ENCODE measurements at places on chromosomes 2 and 18. TPM values are rescaled to one million over a fixed set of nuclear protein-coding genes. Genes with fewer than 3 reads are reported as not detected.

The TMEM182 gene
- 2.6 TPM for total RNA-seq

DNA sequence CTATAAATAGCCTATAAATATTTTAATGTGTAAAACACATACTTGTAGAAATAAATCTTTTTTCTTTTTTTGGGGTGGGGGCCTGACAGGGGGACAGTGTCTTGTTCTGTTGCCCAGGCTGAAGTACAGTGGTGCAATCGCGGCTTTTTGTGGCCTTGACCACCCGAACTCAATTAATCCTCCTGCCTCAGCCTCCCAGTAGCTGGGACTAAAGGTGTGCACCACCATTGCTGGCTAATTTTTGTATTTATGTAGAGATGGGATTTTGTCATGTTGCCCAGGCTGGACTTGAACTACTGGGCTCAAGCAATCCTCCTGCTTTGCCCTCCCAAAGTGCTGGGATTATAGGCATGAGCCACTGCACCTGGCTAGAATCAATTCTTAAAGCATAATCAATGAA is 37.6 kb downstream of the NPC1 start:
- no peak for DNase-seq

DNA sequence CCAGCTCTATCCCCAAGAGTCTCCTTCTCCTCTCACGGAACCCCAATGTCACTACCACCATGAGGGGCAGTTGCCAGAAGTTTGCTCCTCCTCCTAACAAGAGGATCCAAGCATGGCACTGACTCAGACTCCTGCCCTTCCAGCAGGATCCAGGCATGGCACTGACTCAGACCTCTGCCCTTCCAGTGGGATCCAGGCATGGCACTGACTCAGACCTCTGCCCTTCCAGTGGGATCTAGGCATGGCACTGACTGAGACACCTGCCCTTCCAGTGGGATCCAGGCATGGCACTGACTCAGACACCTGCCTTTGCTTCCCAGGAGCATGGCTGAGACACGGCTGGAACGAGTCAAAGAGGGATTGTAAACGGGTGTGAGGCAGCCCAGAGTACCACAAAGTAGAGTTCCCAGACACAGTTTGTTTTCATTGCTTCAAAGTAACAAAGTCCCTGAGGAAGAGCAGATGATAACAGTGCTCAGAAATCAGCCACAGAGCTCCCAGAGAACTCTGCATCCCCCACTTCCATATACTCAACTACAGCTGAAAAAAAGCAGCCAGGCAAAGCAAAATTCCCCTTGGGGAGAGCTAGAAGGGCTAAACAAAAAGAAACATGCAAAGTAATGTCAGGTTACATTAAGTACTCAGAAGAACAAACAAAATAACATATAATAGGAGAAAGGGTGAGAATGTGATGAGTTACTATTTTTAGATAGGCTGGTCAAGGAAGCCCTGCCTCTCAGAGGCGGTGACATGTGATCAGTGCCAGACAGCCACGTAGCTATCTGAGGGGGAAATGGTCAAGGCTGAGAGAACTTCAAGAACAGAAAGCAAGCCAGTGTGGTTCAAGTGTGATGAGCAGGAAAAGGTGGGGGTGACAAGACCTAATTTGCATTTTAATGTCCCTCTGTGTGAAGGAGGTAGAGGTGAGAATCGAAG is 3.0 kb downstream of the BUB1 start:
- DNase-seq = peak; percentile 39

The KHK gene
- total RNA-seq = 8.8 TPM

The FBXO15 gene
- total RNA-seq = not detected
